ENCODE measurements at places on chromosomes 13 and 19. TPM values are rescaled to one million over a fixed set of nuclear protein-coding genes. Genes with fewer than 3 reads are reported as not detected.

P2RY11 gene
- polyA plus RNA-seq, result 2.9 TPM

FLT3LG gene
- polyA plus RNA-seq, result 6.6 TPM

SIGLECL1 gene
- not detected for polyA plus RNA-seq

ADGRE3 gene
- not detected for polyA plus RNA-seq

PSG1 gene
- not detected for polyA plus RNA-seq

ADM5 gene
- polyA plus RNA-seq, result 0.52 TPM

CEACAM16 gene
- polyA plus RNA-seq, result not detected

DNA sequence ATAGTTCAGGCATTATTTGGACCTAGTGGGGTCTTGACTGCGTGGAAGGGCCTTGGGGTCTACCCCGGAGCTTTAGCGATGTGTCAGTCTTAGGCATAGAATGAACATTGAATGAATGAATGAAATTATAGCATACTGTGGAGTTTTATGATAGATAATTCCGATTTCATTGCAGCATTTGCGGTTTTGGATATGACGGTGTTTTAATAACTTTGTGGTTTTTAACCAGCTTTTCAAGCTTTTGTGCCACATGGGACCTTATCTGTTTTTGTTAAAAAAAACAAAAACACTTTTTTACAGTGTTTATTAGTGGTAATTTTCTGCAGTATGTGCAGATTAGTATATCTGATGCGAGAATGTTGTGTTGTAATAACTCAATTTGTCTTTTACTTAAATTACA is 696 bp downstream of the NUP58 start:
- DNase-seq, result no peak

DNA sequence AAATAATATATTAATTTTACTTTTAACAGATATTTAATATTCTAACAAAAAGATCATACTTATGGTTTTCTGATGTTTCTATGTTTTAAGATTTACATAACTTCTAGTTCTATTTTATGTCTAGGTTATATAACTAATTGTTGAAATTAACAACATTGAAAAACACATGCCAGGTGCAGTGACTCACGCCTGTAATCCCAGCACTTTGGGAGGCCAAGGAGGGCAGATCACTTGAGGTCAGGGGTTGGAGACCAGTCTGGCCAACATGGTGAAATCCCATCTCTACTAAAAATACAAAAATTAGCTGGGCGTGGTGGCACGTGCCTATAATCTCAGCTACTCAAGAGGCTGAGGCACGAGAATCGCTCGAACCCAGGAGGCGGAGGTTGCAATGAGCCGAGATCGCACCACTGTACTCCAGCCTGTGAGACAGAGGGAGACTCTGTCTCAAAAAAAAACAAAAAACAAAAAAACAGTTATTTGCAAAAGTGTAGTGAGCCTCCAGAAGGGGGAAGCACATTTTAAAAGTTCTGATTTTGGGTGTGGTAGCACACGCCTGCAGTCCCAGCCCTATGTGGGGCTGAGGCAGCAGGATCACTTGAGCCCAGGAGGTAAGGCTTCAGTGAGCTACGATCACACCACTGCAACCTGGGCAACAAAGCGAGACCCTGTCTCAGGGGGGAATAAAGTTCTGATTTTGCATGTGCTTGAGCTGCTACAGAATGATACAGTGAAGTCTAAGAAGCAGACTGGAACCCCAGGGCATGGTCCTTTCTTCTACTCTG is 18.7 kb downstream of the MIPEP start:
- no peak for DNase-seq

DNA sequence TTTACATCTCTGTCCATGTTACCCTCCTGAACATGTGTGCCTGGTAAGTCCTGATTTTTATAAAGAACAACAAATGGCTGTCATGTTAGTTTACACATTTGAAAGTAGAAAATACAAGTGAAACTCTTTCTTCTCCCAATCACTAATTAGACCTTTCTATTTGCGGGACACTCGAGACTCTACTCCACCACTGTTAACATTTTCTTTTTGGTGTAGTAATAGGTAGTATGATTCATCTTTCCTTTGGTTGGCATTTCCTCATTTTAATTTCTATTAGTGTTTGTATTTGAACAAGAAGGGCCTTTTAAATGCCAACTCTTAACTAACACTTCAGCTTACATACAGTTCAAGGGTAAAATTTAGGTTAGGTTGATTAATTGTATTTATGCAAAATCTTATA is 371.1 kb downstream of the PCDH9 start:
- DNase-seq, result no peak

GRCh38 chr13:21031594-21032275 is 29.7 kb downstream of the LATS2 start:
- DNase-seq, result no peak

GRCh38 chr13:80363890-80364503 is 23.1 kb upstream of the SPRY2 start:
- no peak for DNase-seq

DNA sequence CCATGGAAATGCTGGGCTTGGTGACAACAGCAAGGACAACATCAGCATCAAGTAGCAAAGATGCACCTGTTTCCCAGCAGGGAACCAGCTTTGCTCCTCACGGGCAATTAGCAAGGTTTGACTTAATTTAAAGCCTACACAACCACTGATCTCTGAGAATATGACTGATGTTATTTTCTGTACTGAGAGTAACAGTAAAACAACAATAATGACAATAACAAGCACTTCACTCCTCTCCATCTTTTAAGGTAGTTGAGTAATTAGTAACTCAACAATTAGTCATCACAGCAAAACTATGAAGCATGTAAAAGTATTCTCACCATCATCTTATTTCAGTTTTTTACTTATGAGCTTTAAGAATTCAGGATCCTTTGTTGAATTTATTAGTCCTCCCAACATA is 37.3 kb downstream of the ENOX1 start:
- DNase-seq, result no peak

GRCh38 chr19:42596391-42597072 is 1.8 kb upstream of the CEACAM8 start:
- peak; percentile 66 for DNase-seq

- DNase-seq, result no peak
Measured at GRCh38 chr13:80841414-80841813, 500.5 kb upstream of the SPRY2 start.

- DNase-seq, result no peak
Measured at GRCh38 chr19:19526581-19527370, 1.9 kb upstream of the YJEFN3 start.

DNA sequence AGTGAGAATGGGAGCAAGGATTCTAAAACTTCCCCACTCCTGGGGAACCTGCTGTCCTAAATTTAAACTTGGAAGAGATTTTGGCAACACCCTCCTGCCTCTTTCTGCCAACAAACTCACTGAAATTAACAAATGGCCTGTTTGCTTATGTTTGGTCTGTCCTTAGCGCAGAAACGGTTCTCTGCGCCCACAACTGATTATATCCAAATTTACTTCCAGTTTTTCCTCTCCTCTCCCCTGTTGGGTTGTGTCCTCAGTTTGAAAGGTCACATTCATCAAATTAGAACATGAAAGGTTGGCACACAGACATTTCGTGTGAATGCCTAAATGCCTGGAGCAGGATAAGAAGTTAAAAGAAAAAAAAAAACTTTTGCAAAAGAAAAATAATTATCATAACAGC is 56.4 kb upstream of the MRI1 start:
- DNase-seq, result no peak

DNA sequence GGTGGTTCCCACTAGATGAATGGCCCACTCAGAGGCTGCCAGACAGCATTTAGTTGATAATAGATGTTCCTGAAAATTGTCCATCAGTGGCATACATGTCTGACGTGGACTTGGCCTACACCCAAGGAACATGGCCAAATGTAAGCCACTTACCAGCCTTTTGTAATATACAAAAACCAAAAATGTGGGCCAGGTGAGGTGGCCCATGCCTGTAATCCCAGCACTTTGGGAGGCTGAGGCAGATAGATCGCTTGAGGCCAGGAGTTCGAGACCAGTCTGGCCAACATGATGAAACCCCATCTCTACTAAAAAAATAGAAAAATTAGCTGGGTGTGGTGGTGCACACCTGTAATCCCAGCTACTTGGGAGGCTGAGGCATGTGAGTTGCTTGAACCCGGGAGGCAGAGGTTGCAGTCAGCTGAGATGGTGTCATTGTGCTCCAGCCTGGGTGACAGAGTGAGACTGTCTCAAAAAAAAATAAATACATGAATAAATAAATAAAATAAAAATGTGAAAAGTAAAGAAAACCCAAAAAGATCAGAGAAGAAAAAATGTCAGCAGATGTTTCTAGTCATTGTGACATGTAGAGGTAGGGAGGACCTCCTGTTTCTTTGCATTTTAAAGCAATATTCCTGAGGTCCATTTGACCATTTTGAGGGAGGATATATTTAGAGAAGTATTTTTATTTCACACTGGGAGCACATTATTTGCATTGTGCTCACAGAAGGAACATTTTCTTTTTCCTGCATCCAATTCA is 7.1 kb upstream of the WTIP start:
- DNase-seq, result no peak

DNA sequence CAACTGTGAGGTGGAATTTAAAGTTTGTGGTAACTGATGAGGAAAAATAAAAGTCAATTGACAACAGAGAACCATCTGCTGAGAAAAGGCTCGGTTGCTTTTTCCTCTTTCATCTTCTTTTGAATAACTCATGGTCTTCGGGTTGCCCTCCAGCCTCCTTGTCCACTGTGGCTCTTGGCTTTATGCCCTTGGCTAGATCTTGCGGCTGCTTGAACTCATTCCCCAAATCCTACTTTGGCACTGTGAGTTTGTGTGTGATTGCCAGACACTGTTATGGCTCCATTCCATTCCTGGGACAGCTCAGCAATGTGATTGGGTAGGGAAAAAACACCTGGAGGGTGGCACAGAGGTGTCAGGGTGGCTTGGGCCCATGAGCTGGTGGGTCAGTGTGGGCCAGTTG is 387.4 kb downstream of the DLEU7 start:
- no peak for DNase-seq

- DNase-seq, result no peak
Measured at GRCh38 chr13:40152922-40153321, 497.5 kb downstream of the COG6 start.

- DNase-seq, result peak; percentile 44
Measured at GRCh38 chr19:5806133-5806489, 1.2 kb downstream of the NRTN start.

- DNase-seq, result peak; percentile 46
Measured at GRCh38 chr19:13976446-13976845, 24.1 kb downstream of the DCAF15 start.

DNA sequence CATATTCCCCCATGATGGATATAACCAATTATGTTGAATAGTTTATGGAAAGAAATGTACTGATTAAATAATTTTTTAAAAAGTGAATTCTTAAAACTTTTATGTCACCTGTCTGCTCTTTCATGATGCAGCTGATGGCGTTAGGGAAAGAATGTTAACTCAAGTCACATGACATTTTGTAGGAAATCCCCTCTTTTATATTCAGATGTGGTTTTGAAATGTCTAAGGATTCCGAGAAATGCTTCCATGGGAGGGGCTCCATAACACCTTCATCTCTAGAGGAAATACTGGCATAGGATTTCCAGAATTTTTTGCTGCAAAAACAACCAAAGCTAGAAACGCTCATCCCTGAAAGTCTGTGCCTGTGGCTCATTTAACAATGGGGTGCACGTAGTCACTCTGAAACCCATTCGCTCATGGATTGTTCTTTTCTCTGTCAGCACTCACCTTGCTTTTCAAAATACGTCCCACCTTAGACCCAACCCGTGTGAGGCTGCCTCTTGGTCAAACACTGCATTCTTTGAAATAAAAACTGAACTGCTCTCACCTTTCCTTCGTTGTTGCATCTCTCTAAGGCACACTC is 288.9 kb downstream of the SHISA2 start:
- no peak for DNase-seq

GRCh38 chr13:52737965-52738364 is 1.7 kb downstream of the CNMD start:
- DNase-seq, result no peak
